Activated CD8-positive, alpha-beta T cell treated with anti-CD3 and anti-CD28 coated beads, Interleukin-2, amount 10 ng/mL, durations not matched to agents 7 days and 5 days (primary cell): ENCODE measurements at places on chromosomes 12 and 14.

DNA sequence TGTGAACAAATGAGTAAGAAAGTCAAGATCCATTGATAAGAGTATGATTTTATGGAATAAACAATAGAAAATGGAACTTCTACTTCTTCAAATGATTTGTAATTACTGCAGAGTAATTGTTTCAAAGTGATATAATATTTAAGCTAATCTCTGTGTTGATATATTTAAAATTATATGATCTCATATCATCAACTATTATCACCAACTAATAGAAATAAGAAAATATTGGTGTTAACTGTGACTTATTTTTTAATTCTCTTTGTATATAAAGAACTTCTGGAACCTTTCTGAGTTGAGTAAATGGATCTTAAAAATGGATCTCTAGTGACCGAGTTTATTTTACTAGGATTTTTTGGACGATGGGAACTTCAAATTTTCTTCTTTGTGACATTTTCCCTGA is at the start of gene OR4L1:
TSS of gene OR4L1 (plus strand) at position 301 of the 400 bp plus-strand sequence. CDS start at position 301, 0 bp downstream.
- DNase-seq: no peak

DNA sequence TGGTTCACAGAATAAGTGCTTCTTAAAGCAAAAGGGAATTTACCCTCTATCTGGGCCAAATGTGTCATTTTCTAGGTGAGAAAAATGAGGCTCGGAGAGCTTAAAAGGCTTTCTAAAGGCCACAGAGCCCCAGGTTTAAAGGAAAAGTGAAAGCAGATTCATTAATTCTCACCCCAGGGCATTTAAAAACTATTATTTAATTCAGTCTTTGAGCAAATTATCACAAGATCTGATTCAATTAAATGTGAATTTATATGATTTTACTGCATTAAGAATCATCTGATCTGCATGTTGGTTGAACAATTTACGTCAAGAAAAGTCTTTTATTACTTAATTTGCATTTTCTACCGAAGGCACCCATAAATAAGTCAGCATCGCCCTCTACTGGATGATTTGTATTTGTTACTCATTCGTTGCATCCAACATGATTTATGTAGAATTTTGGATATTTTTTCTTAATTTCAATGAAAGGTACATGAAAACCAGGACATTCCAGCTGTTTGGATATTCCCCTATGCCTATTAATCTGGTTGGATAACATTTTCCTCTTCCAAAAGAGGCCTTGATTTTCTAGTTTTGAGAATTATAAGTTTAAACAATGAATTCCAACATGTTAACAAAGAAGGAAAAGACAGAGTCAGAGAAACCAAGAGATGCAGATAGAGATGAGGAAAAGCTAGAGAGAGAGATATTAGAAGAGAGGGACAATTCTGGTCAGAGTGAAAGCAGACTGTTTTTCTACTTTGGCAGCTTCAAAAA is 19.1 kb upstream of the DHRS7 start:
- DNase-seq: peak; percentile 63

GRCh38 chr12:112989806-112990205 is 11.5 kb downstream of the OAS2 start:
- no peak for DNase-seq

DNA sequence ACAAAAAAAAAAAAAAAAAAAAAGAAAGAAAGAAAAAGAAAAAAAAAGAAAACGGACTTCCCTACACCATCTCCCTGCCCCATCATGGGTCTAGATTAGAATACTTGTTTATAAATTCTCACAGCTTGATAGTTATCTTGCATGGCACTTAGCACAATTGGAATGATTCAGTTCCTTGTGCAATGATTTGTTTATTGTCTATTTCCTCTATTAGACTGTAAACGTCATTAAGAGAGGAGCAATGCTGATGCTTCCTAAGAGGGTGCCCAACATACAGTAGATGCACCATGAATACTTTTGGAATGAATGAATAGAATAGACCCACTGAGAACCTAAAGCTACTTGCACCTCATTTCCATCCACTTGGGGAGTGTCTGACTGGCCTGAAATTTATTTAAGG is 40.8 kb downstream of the PAX9 start:
- no peak for DNase-seq

GRCh38 chr12:123531091-123531490 is 2.4 kb downstream of the RILPL1 start:
- DNase-seq: no peak

DNA sequence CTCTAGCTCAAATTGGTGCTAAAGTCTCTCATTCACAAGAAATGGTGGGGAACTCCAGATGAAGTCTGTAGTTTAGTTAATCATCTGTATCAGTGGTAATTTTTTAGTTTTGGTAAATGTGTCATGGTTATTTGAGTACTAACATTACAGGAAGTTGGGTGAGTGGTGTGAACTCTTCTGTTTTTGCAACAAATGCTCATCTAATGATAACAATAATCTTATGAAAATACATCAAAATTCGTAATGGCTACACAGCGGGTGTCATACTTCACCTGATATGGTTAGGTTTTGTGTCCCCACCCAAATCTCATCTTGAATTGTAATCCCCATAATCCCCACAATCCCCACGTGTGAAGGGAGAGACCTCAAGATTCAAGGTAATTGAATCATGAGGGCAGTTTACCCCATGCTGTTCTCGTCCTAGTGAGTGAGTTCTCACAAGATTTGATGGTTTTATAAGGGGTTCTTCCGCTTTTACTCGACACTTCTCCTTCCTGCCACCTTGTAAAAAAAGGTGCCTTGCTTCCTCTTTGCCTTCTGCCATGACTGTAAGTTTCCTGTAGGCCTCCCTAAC is 209.3 kb upstream of the FOXN3 start:
- no peak for DNase-seq

DNA sequence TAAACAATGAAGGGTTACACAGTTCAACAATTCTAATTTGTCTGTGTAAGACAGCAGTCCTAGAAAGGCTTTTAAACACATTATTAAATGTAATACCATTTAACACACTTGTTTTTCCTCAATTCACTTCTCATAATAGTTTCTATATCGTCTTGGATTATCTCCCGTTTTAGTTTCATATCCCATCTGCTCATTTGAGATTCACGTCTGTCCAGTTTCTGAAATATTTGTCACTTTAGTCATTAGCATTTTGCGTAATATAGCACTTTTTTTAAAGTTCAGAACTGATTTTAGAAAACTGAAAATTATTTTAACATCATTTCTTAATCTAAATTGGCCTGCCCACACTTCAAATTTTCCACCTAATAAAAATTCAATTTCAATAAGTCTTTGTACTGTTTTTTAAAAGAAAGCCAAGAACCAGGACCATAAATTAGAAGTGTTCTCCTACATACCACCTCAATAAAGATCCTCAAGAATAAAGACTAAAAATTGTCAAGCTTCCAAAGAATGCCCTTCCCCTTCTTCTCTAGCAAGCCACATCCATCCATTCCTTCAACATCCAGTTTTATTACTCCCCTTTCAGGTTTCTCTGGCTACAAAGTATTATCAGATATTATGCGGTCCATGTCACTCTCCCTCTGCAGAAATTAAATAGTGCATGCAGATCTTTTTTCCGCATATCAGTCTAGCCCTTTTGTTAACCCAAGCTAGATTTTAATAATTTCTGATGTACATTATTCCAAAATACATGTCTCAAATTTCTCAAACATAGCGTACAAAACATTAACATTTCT is 11.9 kb downstream of the MED13L start:
- no peak for DNase-seq

GRCh38 chr12:63919756-63920155 is 75.3 kb downstream of the SRGAP1 start:
- DNase-seq: no peak

GRCh38 chr14:60253649-60254048 is 4.6 kb downstream of the PPM1A start:
- no peak for DNase-seq

DNA sequence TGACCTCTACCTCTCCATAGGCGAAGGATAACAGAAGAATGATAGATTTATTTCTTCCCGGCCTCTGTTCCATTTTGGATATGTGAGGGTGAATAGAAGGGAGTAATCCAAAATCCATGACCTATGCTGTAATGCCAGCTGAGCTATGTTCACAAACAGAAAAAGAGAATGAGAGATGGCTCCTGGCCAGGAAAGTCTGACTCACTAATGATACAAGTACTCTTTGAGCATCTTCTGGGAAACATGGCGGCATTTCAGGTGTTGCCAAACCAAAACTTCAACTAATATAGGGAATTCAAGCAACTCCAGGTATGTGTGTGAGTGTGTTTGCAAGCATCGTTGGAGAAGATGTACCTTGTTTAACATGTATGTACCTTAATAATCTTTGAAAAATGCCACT is 55.1 kb downstream of the MED13L start:
- DNase-seq: no peak

- DNase-seq: no peak
Measured at GRCh38 chr14:39433452-39433813, 1.2 kb upstream of the FBXO33 start.

- DNase-seq: no peak
Measured at GRCh38 chr12:52334185-52334584, 13.0 kb upstream of the KRT83 start.

GRCh38 chr12:117187421-117187820 is 2.8 kb downstream of the FBXO21 start:
- no peak for DNase-seq

GRCh38 chr12:66538970-66539369 is 139.9 kb downstream of the GRIP1 start:
- DNase-seq: no peak

- DNase-seq: no peak
Measured at GRCh38 chr14:99684410-99684934, 374 bp downstream of the CYP46A1 start.

GRCh38 chr12:43009846-43010240 is 420.3 kb upstream of the PRICKLE1 start:
- no peak for DNase-seq

DNA sequence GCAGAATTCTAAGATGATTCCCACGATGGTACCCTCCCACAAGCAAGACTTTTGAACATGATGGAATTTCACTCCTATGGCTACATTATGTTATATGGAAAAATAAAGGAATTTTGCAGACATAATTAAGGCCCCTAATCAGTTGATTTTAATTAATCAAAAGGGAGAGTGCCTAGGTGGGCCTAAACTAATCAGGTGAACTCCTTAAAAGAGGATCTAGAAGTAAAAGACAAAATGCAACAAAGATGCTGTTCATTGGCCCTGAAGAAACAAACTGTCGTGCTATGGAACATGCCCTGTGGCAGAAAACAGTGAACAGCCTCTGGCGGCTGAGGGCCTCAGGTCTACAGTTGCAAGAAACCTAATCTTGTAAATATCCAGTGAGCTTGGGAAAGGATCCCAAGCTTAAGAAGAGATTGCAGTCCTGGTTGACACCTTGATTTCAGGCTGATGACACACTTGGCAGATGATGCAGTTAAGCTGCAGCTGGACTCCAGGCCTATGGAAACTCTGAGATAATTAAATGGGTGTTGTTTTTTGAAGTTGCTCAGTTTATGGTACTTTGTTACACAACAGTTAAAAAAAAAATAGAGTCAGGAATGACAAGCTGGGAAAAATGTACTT is 13.8 kb downstream of the TMCC3 start:
- DNase-seq: no peak

DNA sequence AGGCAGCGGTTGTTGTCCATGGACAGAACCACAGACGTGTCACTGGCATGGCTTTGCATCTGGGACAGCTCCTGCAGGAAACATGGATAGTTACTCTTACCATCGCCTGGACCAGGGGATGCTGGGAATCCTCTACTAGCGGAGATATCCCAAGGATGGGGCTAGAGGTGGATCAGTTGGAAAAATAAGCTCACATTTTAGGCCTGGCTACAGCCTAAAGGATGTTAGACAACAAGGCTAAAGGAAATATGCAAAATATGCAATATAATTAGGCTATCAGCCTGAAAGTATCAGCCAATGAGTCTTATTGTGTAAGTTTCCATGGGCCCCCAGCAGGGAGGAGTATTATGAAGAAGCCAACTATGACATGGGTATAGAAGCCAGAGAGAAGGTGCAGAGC is 5.0 kb downstream of the KRT76 start:
- DNase-seq: no peak

GRCh38 chr12:114779186-114779585 is 95.2 kb upstream of the TBX3 start:
- DNase-seq: no peak

DNA sequence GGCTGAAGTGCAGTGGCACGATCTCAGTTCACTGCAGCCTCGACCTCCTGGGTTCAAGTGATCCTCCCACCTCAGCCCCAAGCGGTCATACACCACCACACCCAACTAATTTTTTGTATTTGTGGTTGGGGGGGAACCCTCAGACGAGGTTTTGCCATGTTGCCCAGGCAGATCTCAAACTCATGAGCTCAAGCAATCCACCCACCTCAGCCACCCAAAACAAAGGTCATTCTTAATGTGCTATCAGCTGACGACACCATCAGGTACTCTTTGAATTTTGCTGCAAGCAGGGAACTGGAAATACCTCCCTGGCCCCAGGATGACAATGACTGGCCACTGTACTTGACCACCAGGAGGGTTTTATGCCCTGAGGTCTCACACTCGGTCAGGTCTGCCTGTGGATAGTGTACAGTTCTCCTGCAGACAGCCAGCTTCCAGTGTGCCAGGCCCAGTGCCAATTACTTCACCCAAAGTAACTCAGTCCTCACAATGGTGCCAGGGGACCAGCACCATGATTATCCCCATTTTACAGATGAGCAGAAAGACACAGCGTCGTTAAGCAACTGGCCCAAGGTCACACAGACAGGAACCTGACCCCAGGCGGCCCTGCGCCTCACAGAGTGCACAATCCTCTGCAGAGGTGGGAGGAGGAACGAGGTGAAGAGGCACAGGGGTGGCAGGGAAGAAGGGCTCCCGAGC is 42.9 kb downstream of the ITPK1 start:
- no peak for DNase-seq

DNA sequence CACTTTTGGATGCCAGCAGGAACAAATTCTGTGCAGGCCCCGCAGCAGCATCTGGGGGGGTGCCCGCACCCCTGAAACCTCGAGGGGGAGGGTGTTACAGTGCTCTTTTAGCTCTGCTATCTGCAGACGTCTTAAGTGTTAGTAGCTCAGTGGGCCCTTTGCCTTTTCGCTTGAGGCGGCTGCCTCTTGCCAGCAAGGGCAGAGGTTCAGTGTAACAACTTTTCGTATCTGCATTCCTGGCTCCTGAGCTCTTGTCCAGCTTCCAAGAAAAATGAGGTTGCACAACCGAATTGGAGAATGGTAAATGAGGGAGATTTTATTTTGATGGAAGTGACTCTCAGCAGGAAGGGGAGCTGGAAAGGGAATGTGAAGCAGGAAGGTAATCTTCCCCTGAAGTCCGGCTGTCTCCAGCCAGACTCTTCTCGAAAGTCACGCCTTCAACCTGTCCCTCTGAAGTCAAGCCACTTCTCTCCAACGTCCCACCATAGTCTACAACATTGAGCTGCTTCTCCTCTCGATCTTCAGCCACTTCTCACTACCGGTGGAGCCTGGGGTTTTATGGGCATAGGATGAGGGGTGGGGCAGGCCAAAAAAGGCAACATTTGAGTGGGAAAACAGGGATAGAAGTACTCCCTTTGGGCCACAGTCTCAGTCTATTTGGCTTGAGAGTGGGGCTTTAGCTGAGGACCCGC is 17.8 kb downstream of the TAS2R50 start:
- DNase-seq: no peak

DNA sequence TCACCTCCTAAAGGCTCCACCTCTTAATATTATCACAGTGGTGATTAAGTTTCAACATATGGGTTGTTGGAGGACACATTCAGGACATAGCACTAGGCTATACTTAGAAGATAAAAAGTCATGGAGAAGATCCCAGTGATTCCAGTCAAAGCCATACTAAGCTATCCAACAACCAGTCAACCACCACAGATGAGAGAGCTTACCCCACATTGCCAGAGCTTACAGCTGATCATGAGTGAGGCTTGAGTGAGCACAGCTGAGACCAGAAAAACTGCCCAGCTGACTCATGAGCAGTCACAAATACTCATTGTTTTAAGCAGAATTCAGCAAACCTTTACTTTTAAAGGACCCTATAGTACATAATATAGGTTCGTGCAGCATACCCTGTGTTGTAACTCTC is 85.1 kb downstream of the DRAM1 start:
- DNase-seq: no peak
